ENCODE measurements at places on chromosomes 6 and 20.

DNA sequence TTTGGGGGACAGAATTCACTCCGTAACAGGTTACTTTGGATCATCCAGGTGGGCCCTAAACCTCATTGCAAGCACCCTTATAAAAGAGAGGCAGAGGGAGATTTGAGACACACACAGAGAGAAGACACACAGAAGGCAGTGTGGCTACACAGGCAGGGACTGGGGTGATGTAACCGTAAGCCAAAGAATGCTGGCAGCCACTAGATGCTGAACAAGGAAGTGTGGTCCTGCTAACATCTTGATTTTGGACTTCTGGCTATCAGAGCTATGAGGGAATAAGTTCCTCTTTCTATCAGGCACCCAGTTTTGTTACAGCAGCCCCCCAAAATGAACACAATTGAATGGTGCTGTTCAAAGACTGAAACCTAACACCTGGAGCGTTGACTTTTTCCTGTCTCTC lies 191.3 kb upstream of the MYLIP start:
- DNase-seq: no peak

DNA sequence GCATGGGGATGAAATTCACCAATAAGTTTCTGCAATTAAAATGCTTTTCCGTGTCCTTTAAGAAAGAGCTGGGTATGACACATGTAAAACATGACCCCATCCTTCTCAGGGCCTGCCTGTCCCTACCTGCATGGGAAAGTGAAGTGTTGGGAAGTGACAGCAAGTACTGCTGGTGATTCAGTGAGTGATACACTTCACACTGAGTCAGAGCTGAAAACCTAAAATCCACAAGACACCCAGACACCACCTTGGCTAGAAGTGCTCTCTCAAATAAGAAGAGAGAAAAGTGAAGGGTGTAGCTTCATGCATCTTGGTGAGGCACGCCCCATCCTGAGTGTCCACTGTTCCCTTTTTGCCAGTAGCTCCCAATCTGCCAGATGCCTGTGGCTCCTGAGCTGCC lies 3.3 kb downstream of the RAB22A start:
- no peak for DNase-seq

- no peak for DNase-seq
Observed at GRCh38 chr6:136718476-136718875, 73.8 kb downstream of the MAP3K5 start.

GRCh38 chr6:35411066-35411465 lies 41.1 kb upstream of the FANCE start:
- no peak for DNase-seq

DNA sequence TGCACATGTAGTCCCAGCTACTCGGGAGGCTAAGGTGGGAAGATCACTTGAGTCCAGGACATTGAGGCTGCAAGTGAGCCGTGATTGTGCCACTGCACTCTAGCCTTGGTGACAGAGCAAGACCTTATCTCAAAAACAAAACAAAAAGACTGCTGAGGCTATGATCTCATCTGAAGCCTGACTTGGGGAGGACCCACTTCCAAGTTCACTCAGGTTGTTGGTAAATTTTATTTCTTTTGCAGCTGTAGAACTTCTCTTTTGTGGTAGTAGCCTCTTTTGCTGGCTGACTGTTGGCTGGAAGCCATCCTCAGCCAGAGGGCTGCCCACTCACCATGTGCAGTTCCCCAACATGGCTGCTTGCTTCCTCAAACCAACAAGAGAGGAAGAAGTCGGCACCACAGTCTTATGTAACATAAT lies 36.8 kb upstream of the ME1 start:
- DNase-seq: no peak
